Jurkat, Clone E6-1 (cell line): ENCODE measurements at places on chromosomes 3 and 15.

DNA sequence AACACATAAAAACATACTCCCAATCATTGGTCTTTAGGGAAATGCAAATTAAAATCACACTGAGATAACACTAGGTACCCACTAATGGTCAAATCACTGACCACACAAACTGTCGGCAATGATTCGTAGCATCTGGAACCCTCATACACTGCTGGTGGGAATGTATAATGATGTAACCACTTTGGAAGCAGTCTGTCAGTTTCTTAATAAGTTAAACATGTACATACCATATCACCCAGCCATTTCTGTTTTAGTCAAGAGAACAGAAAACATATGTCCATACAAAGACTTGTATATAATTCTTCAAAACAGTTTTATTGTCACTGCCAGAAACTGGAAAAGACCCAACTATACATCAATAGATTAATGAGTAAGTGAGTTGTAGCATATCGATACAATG is 63.3 kb upstream of the LRRC3B start:
- DNase-seq = no peak

GRCh38 chr3:126985132-126985985 is 2.4 kb downstream of the PLXNA1 start:
- DNase-seq = no peak

DNA sequence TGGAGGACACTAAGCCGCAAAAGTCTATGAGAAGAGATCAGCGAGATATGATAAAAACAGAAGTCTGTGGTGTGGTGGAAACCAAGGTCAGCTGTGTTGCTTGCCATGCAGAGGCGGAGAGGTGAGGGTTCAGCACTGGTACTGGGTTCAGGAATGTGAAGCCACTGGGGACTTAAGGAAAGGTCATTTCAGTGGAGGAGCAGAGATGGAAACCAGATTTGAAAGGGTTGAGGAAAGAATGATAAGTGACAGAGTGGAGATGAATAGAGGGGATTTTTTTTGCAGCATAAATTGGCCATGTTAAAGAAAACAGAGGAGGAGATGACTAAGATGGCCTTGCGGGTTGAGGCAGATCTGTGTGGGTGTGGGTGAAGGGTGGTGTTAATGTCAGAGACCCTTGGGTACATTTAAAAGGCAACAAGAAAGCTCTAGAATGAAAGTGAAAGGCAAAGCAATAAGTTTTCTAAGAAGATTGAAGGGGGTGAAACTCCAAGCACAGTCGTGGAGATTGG is 265.5 kb downstream of the ADAMTSL3 start:
- no peak for DNase-seq

GRCh38 chr15:35000511-35000910 is 12.4 kb upstream of the ZNF770 start:
- DNase-seq = no peak

GRCh38 chr15:43244092-43244491 is 22.6 kb downstream of the TGM5 start:
- DNase-seq = no peak

GRCh38 chr3:130093741-130094391 is 12.2 kb downstream of the ALG1L2 start:
- no peak for DNase-seq

- DNase-seq = no peak
These were observed 82.7 kb downstream of the COL8A1 start for GRCh38 chr3:99720985-99721632.

DNA sequence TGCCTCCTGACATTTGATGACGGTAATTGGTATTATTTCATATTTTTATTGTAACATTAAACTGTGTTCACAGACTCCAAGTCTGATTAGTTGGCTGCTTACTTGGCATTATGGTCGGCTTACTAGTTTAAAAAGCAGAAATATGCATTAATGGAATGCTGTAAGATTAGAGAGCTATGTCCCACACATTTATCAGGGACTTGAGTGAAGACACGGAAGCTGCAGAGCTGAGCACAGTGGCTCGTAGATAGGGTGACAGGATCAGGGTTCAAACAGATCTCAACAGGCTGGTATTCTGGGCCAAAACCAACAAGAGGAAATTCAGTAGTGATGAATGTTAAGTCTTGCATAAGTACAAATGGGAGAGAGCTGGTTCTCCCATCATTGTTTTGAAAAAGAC is 113.8 kb downstream of the ADAMTSL3 start:
- DNase-seq = no peak

DNA sequence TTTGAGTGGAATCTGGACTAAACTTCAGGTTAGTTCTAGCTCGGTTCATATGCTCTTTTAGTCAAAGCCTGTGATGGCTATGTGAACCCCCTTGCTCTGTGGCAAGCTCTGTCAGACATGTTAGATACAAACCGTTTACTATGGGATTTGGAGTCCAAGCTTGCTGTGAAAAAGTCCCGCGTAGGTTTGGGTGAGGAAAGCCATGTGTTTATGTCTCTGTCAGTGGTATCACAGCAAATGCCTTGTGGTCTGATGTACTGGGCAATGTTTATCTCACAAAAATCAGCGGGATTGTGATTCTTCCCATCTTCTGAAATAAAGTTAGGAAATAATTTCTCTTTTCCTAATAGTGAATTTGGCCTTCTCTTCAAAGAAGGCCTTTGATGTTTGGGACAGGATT is 5.0 kb downstream of the BOC start:
- no peak for DNase-seq

DNA sequence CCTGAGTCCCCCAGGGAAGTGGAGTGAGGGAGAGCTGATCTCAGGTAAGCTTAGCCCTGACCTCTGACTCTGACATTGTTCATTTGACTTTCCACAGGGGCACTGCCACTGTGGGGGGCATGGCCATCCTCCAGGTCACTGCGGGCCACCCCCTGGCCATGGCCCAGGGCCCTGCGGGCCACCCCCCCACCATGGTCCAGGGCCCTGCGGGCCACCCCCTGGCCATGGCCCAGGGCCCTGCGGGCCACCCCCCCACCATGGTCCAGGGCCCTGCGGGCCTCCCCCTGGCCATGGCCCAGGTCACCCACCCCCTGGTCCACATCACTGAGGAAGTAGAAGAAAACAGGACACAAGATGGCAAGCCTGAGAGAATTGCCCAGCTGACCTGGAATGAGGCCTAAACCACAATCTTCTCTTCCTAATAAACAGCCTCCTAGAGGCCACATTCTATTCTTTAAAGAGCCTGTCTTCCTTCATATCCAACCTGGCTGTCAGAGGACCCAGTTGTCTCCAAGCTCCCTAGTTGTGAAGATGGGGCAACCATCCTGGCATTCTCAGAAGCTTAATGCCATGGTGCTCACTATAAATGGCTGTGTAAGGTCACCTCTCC is 1.9 kb upstream of the DISP2 start:
- no peak for DNase-seq

DNA sequence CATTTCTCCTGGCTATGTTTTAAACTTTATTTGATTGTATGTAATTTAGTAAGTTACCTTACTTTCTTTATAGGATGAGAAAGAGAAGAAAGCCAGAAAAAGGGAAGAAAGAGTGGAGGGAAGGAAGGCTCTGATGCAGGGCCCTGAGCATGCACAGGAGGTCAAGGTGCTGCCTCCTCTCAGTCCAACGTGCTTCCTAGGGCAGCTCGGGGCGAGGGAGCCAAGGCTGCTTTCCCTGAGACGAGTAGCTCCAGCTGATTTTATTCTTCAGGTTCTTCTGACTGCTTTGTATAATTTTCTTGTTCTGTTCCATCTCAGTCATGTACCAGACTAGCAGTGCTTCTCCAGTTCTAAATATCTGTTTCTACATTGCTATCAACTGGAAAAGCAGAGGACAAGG is 3.4 kb downstream of the CORO2B start:
- no peak for DNase-seq

GRCh38 chr3:187737368-187738070 is 7.7 kb downstream of the BCL6 start:
- DNase-seq = no peak

- no peak for DNase-seq
These were observed 29.6 kb upstream of the GREM1 start for GRCh38 chr15:32688151-32688639.

DNA sequence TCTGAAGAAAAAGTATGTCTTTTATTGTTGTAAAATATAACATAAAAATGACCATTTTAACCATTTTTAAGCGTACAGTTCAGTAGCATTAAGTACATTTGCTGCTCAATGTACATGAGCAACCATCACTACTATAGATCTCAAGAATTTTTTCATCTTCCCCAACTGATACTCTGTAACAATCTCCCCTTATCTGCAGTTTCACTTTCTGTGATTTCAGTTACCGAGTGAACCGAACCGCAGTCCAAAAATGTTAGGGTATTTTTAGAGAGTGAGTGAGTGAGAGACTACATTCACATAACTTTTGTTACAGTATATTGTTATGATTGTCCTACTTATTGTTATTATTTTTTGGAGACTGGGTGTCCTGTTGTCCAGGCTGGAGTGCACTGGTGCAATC is 9.0 kb upstream of the SLC25A26 start:
- DNase-seq = no peak

DNA sequence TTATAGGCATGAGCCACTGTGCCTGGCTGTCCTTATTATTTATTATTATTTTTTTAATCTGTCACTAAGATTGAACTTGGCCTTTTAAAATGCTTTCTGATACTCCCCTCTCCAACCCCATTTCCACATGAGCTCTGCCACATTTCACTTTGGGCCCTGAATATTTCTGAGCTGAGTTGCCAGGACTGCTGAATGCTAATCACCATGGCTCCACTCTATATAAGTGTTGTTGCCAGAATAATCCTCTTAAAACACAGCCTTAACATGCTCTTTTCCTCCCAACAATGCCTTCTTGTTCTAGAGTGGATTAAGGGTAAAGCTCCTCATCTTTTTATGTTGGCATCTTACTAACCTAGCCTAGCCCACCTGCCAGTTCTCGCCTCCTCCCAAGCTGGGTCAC is 124.4 kb downstream of the PDZRN3 start:
- no peak for DNase-seq

GRCh38 chr3:72345237-72345878 is 502.9 kb downstream of the SHQ1 start:
- DNase-seq = peak; percentile 49

- no peak for DNase-seq
These were observed 6.8 kb upstream of the SNX22 start for GRCh38 chr15:64144565-64145281.

GRCh38 chr15:52337198-52337853 is 41.7 kb upstream of the MYO5C start:
- no peak for DNase-seq

DNA sequence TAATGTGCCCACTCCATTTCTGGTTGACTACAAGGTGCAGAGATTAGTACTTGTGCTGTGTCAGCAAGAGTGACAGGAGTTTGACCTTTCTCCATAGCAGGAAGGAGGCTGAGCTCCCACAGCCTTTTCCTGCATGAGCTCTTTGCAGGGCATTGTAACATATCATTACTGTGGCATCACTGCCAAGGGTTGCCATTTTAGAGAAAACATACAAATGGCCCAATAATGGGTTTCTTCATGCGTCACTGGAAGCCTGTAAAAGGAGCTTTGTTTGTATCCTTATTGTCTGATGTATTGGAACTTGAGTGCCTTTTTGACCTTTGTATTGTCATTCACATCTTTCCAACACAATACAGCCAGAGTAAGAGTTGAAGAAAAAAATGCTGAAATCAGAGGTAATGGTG is 323.0 kb upstream of the CDIN1 start:
- DNase-seq = no peak

- no peak for DNase-seq
These were observed 275.4 kb downstream of the NEK10 start for GRCh38 chr3:27093771-27094170.

DNA sequence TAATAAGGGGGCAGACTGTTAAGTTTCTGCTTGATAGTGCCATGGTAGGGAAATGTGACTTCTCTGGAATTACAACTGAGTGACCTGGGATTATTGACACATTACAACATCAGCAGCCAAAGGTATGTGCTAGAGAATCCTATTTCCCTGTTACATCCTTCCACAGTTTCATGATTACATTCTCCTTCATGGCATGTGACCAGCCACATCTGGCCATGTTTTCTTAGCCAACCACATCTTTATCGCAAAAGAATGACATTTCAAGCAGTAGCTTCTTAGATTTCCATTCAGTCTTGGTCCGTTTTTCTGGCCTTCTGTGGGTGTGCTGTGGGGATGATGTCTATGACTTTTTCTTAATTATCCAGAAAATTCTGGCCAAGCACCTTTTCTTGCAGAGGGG is 45.4 kb upstream of the CTDSPL start:
- no peak for DNase-seq

DNA sequence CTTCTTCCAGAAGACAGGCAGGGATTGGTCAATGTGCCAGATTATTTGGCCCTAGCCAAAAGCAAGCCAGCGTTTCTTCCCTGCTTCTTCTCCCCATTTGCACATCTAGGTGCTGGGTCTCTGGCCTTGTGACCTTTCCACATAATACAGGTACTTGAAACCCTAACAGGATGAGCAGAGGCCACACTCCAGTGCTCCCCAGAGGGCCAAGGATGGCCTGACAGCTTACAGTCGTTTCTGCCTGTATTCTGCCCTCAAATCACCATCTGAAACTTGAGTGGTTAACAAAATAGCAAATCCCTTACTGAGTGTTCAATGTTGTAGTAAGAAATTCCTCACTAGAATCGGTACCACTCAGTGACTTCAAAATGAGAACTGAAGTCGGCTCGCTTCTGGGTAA is 29.1 kb downstream of the MKRN2 start:
- no peak for DNase-seq

GRCh38 chr3:14144423-14145075 is 19.7 kb downstream of the TMEM43 start:
- DNase-seq = peak; percentile 82

GRCh38 chr3:44436181-44436580 is 41.3 kb downstream of the ZNF445 start:
- DNase-seq = no peak

DNA sequence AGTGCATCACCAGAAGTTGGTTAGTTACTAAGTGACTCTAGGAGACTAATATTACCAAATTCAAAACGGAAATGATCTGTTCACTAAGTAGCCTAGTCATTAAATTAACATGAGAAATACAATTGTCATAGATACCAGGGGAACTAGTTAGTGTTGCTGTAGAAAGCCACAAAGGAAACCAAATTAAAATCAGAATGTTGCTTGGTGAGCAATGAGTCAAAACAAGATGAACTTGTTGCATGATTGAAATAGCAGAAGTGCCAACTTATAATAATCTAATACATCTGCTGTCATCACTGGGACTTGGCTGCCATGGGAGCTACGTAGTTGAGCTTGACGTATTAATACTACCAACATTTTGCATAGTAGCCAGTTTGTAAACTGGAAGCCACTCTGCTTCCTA is 458.1 kb downstream of the DIPK2A start:
- DNase-seq = no peak

GRCh38 chr15:40409366-40409765 is 3.8 kb downstream of the IVD start:
- DNase-seq = no peak

DNA sequence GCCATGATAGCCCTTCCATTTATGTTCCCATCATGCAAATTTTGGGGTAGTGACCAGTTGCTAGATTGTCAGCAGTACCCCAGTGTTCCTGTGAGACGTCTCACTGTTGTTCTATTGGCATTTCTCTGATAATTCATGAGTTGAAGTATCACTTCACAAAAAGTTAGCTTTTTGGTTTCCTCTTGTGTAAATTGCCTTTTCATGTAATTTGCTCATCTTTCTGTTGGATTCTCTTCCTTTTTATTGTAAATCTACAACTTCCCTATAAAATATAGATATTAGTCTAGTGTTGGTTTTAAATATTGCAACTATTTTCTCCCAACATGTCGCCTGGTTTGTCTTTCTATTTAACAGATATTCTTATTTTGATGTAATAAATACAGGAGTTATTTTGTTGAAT is 7.5 kb upstream of the A4GNT start:
- DNase-seq = no peak

- DNase-seq = peak; percentile 47
These were observed 28.4 kb downstream of the IRAK2 start for GRCh38 chr3:10192953-10193691.
